Activated T-cell treated with anti-CD3 and anti-CD28 coated beads for 4 hours (primary cell): ENCODE measurements at places on chromosomes 12 and 14.

- DNase-seq = no peak
These were observed 40.2 kb upstream of the DICER1 start for GRCh38 chr14:95197551-95197950.

GRCh38 chr14:84098261-84098660 is 1431.7 kb upstream of the FLRT2 start:
- no peak for DNase-seq

DNA sequence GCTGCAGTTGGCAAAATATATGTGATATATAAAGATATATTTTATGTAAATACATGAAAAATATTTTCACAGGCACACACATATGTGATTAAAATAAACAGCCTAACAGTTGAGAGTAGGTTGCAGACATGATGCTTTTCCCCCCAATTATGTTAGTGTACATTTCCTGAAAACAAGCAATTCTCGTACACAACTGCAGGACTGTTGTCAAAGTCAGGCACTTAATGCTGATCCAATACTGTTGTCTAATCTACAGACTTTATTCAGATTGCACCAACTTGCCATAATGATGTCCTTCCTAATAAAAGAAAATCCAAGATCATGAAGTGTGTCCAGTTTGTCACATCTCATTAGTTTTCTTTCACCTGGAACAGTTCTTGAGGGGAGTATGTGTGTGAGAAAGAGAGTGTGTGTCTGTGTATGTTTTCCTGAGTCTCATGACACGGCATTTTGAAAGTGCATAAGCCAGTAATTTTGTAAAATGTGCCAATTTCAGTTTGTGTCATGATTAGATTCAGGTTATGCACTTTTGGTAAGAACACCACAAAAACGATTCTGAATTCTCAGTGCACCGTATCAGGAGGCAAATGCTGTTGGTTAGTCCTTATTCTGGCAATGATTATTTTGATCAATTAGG is 16.5 kb upstream of the SEL1L start:
- no peak for DNase-seq

DNA sequence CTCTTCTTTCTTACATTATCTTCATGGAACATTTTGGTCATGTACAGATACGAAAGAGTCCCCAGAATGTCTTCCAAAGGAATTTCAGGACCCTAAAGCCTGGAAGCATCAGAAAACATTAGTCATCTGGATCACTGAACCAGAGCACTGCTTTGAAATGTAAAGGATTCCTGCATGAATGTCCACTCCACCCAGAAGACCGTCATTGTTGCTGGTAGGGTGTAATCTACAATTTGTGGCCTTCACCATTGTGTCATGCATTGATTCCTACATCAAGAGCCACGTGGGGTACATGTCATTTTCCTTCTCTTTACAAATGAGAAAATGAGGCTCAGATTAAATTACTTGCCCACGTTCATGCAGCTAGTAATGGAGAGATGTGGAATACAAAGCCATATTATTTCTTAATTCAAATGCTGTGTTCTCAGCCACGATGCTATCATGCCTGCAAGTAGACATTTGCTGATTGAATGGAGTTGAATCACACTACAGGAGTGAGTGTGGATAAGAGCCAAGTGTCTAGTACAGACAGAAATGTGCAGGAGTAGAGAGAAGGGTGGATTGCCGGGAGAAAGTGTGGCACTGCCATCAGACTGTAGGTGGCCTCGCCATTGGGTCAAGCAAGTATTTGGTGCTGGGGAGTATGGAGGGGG is 231.2 kb downstream of the C12orf75 start:
- DNase-seq = no peak

DNA sequence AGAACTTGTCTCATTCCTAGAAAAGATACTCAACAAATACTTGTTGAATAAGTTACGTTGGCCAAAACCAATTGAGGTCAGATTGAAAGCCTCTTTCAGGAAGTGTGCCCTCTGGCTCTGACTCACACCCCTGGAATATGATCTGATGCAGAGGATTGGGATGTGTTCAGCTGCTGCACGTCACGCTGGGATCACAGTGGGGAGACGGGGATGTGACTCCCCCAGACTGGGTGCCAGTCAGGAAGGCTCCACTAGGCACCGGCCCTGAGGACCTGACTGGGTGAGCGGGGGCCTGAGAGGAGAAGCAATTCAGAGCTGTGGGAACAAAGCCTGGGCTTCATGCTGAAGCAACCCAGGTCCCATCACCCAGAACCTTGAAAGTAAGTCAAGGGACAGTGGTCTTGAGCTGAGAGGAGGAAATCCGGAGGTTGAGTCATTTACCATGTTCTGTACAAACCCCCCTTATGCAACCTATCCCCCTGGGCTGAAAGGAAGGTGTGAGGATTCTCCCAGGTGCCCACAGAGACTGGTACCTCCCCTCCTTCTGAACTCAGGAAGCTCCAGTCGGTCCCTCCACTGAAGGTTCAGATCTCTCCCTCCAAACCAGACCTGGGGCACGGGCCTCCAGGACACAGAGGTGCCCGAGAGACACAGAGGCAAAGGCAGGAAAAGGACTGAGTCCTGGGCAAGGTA is 3.9 kb downstream of the CEBPE start:
- no peak for DNase-seq

DNA sequence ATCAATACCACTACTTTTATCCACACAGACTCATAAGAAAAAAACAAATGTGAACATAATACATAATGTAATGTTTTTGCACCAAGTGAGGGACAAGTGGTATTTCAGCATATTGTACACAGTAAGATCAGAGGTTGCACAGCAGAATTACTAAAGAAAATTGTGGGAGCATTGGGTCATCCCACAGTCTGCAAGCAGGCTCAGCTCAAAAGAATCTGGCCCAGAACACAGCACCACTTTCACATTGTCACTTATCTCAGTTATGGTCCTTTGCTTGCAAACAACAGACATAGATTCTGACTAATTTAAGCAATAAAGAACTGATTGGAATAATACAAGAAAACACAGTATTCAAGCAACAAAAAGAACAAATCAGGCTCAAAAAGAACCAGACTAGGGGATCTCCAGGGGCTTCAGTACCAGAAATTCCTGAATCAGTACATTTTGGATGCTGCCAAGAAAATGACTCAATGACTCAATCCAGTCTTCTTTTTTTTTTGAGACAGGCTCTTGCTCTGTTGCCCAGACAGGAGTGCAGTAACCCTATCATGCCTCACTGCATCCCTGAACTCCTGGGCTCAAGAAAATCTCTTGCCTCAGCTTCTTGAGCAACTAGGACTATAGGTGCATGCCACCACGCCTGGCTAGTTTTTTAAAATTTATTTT is 42.9 kb upstream of the EEA1 start:
- no peak for DNase-seq

DNA sequence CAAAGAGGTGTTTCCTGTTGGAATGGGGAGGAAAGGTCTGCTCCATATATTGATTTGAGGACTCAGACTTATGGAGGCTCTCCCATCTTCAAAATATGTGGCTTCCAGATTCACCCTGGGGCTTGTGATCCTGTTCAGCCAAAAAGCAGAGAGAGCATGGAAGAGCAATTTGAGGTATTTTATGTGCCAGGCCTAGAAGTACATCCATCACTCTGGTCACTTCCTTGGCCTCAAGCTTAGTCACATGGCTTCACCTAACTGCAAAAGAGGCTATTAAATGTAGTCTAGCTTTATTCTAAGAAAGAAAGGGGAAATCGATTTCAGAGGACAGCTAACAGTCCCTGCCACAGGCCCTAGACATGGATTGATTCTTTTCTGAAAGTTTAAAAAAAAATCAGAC is 86.2 kb downstream of the C12orf50 start:
- no peak for DNase-seq

DNA sequence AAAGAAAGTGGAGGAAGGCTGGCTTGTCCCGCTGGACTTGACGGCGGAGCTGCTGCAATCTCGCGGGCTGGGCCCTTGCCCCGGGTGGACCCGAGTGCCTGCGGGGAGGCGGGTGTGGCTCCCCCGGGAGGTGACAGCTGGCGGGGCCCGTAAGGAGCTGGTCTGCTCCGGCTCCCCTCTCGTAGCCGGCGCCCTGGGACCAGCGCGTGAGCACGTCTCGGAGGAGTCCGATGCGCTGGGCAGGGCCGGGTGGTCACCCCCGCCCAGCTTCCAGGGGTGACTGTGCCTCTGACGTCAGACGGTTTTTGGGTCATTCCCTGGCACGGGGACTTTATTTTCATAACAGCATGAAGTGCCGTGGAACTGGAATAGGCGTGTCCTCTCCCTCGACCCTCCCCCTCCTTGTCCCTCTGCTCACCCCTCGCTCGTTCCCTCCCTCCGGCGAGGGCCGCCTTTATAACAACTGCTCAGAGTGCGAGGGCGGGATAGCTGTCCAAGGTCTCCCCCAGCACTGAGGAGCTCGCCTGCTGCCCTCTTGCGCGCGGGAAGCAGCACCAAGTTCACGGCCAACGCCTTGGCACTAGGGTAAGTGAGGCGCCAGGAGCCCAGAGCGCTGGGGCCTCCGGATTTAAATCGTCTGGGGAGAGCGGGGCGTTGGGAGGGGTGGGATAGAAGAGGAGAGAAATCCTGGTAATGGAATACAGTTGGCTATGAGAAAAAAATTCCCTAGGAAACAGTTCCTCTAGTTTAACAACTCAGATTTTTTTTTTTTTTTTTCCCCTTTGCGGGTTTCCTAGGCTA is at the start of gene GPRC5A:
GPRC5A (plus strand) TSS at position 483 of the 801 bp plus-strand sequence. CDS start 16,688 bp downstream, outside the sequence.
- peak; percentile 14 for DNase-seq

DNA sequence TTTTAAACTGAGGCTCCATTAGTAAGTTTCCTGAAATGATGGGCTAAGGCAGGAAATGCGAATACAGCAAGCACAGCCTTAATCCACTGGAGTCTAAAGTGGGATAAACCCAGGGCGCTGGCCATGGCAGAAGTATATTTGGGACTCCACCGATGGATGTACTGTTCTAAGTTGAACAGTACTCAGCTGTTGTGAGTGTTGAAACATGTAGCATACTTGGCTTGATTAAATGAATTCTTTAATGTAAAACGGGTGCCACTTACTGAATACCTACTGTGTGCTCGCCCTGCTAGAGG is 996 bp downstream of the SSPN start:
- no peak for DNase-seq

DNA sequence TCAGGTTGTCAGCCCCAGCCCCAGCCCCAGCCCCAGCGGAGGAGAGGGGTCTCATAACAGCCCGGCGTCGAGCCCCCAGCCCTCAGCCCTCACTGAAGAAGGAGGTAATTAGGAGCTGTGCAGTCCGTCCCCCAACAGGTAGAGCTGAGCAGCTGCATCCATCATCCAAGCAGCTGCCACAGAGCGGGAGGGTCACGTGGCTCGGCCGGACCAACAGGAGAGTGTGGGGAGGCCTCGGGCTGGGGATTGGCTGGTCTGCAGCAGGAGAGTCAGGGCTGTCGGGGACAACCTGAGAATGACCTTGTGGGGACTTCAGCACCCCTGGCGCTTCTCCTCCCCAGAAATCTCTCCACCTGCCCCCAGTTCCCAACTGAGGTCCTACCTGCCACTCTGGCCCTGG is 29.6 kb downstream of the SMUG1 start:
- DNase-seq = no peak

DNA sequence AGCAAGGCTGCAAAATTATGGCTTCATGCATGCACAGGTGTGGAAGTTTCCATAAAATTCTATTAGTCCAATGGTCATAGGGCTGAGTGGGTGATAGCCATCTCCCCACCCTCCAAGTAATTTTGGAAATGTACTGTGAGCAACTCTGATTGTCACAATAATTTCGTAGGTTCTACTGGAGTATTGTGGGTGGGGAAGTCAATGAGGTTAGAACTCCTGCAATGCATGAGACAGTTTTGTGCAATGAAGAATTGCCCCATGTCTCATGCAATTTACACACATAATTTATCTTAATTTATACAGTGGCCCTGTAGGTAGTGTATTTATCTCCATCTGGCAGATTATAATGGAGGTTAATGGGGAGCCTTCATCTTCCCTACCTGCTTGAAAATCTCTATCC is 20.5 kb downstream of the IFNG start:
- DNase-seq = no peak

- DNase-seq = no peak
These were observed 19.4 kb upstream of the LRRC9 start for GRCh38 chr14:59900556-59900955.

GRCh38 chr12:123971770-123972456 is 718 bp downstream of the CCDC92 start:
- DNase-seq = peak; percentile 12

GRCh38 chr14:68714991-68715924 is 77.6 kb downstream of the ZFP36L1 start:
- no peak for DNase-seq

- no peak for DNase-seq
These were observed 18.0 kb upstream of the NT5DC3 start for GRCh38 chr12:103858953-103859601.

GRCh38 chr12:51972422-51972812 is 20.9 kb downstream of the ACVR1B start:
- DNase-seq = no peak

- DNase-seq = no peak
These were observed 4.3 kb upstream of the STRN3 start for GRCh38 chr14:31030469-31030868.

- no peak for DNase-seq
These were observed 316.8 kb downstream of the SNAPC1 start for GRCh38 chr14:62079038-62079437.

GRCh38 chr12:109291521-109292341 is 17.4 kb downstream of the FOXN4 start:
- DNase-seq = no peak

DNA sequence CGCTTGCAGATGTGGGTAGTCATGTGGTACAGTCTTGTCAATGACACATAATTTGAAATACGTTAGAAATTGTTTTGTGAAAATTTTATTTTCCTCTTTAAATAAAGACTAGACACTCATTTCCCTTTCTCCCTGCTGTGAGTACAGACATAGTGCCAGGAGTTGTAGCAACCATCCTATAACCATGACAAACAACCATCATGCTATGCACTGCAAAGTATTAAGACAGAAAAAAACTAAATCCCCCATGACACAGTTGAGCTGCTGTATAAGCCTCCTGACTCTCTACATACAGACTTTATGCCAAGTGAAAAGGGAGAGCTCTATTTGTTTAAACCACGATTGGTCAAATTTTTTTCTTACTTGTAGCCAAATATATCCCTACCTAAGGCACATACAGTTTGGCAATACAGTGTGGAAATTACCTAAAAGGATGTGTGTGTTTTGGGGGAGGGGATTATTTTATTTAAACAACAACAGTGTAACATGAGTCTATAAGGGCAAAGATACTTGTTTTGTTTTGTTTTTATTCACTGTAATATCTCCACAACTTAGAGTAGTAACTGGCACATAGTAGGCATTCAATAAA is 45.0 kb upstream of the KRR1 start:
- DNase-seq = no peak

DNA sequence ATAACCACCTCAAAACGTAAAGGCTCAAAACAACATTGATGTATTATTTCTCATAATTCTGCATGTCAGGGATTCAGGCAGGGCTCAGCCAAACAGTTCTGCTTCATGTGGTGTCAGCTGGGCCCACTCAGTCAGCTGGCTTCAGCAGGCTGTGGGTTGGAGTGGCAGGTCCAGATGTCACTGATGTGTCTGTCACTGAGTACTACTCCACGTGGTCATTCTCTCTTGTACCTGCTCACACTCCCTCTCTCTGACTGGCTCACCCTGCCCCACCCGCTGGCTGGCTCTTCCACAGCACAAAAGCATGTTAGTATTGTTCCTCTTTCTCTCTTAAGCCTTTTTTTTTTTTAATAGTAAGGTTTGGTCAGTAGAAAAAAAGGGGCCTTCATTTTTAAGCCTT is 182.4 kb downstream of the DICER1 start:
- DNase-seq = no peak

- DNase-seq = peak; percentile 5
These were observed 1.2 kb upstream of the HECTD1 start for GRCh38 chr14:31208546-31209424.
